Psoas muscle (tissue), 8 donors: ENCODE measurements at places on chromosomes 7 and 10. TPM values are rescaled to one million over a fixed set of nuclear protein-coding genes. Genes with fewer than 3 reads are reported as not detected.

- DNase-seq: no peak
Measured at GRCh38 chr7:151775547-151776443, 101.1 kb downstream of the PRKAG2 start.

DNA sequence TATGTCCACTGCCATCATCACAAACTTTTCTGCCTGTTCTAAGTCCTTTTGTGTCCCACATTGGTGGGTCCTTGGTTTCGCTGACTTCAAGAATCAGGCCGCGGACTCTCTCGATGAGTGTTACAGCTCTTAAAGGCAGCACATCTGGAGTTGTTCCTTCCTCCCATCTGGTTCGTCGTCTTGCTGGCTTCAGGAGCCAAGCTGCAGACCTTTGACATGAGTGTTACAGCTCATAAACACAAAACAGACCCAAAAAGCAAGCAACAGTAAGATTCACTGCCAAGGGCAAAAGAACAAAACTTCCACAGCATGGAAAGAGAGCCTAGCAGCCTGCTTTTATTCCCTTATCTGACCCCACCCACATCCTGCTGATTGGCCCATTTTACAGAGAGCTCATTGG, 30.2 kb downstream of the ASNS start:
- no peak for DNase-seq

DNA sequence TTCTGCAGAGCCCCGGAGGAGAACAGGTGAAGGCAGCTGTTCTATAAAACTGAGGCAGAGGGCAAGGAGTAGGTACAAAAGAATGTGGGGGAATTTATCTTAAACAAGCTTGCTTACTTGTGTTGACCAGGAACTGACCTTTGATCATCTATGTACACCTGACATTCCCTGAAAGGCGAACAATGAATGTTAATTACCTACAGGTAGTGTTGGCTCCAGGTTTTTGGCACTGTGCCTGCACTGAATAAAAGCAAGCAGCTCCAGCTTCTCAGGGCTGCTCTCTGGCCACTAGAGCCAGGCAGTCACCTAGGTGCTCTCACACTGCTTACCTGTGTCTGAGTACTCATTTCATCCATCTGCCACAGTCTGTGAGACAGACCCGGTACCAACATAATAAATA, 87.0 kb downstream of the RAPGEF5 start:
- DNase-seq: no peak

DNA sequence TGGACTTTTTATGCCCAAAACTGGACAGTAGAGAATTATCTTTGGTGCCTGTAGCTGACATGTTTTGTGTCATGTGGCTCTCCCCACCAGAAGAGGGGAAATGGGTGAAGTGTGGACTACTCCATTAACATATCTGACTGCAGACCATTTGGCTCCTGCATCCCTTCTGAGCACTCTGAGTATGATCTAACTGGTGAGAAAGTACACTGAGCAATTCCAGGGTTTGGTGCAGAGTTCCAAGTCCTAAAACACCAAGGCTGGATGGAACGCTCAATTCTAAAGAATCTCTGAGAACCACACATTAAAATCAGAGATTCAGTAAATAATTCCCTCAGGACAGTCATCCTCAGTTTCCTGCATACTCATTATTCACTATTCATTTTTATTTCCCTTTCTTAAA, 22.8 kb upstream of the OSBPL3 start:
- no peak for DNase-seq

DNA sequence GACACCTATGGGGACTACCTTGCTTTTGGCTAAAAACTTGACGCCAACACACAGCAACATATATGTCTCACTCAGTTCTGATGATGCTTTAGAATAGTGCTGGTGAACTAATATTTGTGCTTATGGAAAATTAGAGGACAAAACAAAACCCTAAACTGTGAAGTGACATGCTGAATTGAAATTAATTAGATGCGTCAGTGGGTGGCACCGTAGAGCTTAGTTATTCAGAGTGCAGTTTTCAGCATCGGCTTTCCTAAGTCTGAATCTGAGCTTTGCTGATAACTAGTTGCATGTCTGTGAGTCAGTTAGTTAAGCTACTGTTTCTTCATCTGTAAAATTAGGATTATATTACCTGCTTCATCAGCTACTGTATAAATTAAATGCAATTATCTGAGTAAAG, 245.0 kb upstream of the SORCS1 start:
- no peak for DNase-seq

GRCh38 chr7:107850643-107851042, 40.3 kb upstream of the DLD start:
- DNase-seq: no peak

DNA sequence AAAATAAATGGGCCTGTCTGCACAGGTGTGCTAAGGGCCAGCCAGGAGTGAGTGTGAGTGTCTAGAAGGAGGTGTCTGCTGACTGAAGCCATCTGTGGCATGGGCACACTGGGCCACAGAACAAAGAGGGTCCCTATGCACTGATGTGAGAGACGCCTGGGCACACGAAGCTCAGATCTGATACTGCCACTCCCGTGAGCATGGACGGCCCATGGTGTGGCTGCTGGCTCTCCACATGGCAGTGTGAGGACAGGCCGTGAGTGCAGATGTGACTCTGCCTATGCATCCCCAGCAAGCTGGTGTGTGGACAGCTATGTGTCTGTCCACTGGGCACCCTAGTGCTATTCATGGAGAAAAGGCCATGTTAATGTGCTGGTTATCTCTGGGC, 12.8 kb upstream of the MYL7 start:
- no peak for DNase-seq

- no peak for DNase-seq
Measured at GRCh38 chr10:26254616-26255015, 38.0 kb downstream of the GAD2 start.

Gene RNF32
- not detected for total RNA-seq

Gene EVX1
- not detected for total RNA-seq

Gene TRPV5
- not detected for total RNA-seq

Gene SRRM3
- total RNA-seq: 1.5 TPM
